ENCODE measurements at places on chromosomes 11 and 22.

- peak; percentile 76 for DNase-seq
Measured at GRCh38 chr11:35131886-35132285, 7.1 kb upstream of the CD44 start.

- DNase-seq, result no peak
Measured at GRCh38 chr11:267491-267994, 10.7 kb upstream of the NLRP6 start.

GRCh38 chr22:22691055-22691454 lies 46.6 kb downstream of the GGTLC2 start:
- DNase-seq, result no peak

DNA sequence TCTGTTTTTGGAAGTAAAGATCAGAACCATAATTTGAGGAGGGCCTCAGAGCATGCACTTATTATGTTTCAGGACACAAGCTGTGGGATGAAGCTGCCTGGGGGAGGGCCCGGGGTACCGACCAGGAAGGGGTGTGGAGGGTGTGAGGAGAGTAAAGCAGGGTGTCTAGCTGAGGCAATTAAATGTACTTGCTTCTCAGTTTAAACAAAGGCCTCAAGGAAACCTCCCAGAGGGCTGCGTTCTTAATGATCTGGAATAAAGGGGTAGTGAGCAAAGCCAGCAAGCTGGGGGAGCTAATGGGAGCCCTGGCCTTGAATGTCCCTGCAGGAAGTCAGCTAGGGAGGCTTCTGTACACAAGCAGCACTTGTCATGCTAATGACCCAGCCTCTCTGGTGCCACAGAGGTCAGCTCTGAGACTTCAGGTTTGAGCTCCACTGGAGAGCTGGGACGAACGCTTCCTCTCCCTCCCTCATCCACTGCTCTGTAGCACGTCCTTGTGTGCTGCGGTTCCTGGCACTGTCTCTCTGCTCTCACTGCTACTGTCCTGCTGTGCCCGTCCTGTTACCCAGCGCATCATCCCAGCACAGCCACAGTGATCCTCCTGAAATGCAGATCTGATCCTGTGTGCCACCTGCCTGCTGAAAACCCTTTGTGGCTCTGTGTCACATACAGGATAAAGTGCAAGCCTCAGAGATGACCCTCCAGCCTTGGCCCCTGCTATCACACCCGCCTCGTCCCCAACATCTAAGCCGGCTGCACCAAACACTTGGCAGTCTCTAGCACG lies 159.7 kb downstream of the DBX1 start:
- no peak for DNase-seq

DNA sequence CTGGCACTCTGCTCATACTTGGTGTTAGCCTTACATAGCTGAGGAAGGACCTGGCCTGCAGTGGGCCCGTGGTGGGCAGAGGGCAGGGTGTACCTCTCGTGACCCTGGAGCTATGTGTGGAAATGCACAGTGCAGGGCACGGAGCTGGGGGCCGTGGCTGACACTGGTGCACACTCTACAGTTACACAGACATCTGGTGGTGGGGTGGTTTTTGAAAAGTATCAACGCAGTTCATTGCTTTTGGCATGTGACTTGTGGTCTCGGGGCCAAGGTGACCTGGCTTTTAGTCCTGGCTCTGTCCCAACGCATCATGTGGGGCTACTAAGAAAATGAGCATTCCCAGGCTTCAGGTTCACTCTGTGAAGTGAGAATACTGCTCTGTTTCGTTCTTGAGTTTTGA lies 553.6 kb downstream of the NTM start:
- DNase-seq, result no peak

DNA sequence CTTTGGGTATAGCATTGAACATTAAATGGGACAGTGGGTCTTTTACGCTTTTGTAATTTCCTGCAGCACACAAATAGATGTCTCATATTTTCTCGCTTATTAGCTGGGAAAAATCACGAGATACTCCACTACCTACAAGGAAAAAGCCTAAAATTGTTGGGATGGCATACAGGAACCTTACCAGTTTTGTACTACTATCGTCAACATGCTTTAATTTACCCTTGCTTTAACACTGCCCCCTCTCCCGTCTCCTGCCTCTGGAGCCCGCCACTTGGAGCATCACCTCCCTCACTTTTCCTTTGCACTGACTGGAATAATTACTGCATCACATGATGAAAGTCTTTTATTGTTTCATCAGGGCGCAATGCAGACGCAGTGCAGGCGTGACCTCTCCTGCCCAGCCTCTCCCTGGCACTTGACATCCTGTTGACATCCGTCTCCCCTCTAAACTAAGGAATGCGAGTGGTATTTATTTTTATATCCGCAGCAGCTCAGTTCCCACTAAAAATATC lies 1.0 kb upstream of the FNBP4 start:
- peak; percentile 84 for DNase-seq

DNA sequence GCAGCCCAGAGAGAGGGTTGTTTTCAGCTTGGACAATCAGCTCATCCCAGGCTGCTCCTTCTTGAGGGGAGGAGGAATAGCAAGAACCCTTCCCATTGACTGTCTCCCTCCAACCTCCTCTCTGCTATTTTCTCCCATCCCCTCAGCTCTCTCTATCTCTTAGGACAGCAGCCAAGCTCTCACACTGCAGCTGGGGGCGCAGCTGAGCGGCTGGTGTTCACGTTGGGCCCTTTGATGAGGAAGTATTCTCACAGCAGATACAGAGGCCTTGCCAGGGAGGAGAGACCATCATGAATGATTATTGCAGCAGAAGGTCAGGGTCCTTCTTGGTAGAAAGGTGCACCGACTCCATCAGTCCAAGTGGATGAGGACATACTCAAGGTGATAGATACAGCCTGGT lies 26.5 kb upstream of the CADM1 start:
- no peak for DNase-seq

- DNase-seq, result peak; percentile 79
Measured at GRCh38 chr11:60700689-60701468, 1.5 kb downstream of the MS4A8 start.

GRCh38 chr22:39283322-39284141 lies 35.9 kb downstream of the RPL3 start:
- DNase-seq, result peak; percentile 72

GRCh38 chr11:13966013-13966412 lies 3.5 kb downstream of the SPON1 start:
- no peak for DNase-seq

DNA sequence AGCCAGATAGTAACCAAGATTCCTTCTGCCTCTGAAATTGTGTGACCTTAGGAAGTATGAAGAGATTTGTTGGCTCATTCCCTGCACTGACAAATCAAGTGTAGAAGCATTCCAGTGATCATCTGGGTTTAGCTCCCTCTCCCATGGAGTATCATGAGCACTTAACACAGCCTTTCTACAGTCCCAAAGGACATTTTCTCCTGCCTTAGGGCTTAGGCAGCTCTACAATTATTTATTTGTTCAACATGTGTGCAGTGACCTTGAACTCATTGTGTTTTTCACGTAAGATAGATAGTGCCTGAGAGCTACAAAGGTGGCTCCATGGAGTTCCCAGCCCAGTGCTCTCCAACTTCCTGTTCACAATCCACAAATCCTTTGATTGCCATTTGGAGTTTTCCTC lies 94.8 kb upstream of the FAT3 start:
- no peak for DNase-seq

DNA sequence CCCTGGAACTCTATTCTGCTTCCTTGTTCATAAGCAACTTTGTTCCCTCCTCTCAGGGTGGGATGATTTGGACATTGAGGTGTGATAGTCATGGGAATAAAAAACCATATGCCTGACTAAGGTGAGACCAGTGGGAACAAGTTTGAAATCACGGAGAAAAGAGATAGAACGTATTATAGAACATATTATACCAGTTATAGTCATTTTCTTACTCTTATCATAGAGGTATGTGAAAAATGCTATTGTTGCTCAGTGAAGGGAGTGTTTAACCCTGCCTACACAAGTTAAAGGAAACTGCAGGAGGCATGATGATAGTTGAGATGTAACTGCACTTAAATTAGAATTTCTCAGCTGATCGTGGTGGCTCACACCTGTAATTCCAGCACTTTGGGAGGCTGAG lies 15.5 kb downstream of the OR6Q1 start:
- DNase-seq, result no peak

DNA sequence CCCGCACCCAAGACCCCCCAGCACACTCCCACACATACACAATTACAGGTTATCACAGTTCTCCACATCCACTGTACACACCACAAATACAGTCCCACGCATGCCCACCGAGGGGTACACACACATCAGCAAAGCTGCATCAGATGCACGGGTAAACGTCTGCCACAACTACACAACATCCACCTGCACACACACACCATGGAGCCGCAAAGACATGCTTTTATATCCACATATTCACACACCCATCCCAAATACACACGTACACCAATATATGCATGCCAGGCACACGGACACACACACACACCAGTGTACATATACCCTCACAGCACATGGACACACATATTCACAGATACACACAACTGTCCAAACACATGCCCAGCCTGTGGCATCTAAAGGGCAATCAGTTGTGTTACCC lies 5.4 kb upstream of the KCNJ4 start:
- DNase-seq, result no peak

DNA sequence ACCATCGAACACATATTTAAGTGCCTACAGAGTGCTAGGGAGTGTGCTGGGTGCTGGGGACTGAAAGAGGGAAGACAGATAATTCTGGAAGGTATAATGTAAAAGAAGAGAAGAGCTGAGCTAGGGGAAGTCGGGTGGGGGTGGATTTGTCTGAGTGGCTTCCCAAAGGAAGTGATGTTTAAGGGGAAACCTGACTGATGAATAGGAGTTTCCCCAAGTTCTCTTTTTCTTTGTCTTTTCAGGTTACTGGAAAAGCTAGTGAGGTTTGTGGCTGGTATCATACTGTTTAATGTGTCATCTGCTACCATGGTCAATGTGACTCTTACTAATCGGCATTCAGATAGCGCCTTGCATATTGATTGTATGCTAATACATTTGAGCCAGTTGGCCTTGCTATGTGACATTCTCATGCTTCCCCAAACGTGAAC lies 151.6 kb upstream of the MTMR2 start:
- no peak for DNase-seq

GRCh38 chr11:62752177-62752785 lies 1.7 kb downstream of the ZBTB3 start:
- no peak for DNase-seq

GRCh38 chr11:117754030-117754429 lies 43.0 kb downstream of the DSCAML1 start:
- DNase-seq, result no peak

DNA sequence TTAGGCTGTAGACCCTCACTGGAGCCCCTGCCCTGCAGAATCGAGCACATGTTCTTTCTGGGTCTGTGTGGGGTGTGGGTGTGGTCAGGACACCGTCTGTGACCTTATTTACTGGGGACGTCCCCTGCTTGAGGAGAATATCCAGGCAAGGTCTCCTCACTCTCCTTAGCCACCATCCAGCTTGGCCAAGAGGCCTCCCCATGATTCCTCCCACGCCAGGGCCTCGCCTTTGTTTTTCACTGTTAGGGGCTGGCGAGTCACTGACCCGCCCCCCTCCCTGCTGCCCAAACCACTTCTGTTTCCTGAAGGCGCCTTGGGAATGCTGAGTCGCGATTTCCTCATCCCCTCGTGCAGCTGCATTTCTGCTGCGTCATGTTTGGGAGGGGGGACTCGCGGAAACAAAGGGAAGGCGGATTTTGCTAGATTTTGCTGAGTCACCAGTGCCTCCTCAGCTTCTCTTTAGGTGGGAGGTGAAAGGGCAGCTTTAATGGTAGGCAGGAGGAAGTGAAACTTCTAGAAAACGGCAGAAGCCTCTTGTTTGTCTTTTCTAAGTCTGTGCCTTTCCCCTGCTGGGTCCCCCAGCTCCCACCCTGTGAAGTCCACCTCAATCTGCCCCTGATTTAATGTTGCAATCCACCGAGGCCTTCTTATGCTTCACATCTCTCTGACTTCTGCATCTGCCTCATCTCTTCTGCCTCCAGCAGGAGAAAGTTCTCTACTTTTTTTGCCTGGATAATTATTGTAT lies 4.0 kb upstream of the HMOX1 start:
- DNase-seq, result peak; percentile 99

DNA sequence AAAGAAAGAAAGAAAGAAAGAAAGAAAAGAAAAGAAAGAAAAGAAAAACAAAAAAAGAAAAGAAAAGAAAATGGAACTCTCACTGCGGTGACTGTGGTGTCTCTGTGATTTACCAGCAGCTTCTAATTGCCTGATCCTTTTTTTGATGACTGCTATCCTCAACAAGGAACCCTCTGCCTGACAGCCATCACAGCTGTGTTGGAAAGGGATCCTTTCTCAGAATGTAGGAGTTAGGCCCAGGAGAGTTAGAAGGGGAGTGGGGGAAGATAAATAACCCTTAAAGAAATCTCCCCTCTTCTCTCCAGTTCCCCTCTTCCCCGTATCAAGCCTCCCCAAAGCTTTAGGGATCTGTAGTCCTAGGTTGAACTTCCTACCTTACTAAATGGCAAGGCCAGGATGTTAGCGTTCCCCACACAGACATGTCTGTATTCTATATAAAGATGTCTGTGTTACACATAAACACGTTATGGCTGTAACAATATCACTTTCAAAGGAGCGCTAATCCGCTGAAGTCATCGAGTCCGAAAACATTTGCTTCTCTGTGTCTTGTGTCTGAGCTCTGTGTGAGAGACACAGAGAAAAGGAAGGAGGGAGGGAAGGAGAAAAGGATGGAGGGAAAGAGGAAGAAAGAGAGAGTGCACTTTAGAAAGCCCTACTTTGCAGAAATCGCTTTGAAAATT lies 26.8 kb upstream of the WT1 start:
- DNase-seq, result peak; percentile 45

DNA sequence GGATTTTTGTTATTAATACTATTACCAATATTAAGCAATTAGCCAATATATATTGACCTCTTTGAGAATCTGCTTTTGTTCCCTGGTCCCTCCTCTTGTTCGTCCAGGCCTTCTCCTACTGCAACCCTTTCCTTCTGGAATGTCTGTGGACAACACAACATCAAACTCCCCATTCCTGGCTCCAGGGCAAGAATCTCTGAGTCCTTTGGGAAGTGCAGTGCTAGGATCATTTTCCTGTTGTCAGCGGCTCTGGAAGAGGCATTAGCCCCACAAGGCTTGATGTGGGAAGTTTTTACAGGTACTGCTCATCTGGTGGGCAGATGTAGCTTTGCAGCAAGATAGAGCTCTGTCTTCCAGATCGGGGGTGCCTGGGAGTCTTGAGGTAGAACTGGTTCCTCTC lies 74.3 kb downstream of the RPUSD4 start:
- DNase-seq, result no peak

DNA sequence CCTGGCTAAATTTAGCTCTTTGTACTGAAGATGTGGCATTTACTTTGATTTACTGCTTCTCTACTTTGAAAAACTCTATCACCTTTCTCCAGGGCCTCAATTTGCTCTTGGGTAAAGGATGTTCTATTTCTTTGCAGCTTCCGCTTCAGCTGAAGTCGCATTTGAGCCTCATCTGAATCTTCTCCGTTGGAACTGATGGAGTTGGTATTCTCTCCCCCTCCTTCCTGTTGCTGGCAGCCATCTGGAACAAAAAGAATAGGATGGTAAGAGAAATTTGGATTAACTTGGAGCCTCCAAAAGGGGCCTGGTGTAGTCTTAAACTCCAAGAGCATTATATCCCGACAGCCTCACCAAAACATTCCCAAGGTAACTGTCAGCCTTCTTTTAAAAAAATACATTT lies 16.6 kb downstream of the PAX6 start:
- DNase-seq, result no peak

GRCh38 chr11:84675396-84676025 lies 951.6 kb downstream of the DLG2 start:
- no peak for DNase-seq
